Glutamatergic neuron (in vitro differentiated cells): ENCODE measurements at places on chromosomes 11 and 22.

DNA sequence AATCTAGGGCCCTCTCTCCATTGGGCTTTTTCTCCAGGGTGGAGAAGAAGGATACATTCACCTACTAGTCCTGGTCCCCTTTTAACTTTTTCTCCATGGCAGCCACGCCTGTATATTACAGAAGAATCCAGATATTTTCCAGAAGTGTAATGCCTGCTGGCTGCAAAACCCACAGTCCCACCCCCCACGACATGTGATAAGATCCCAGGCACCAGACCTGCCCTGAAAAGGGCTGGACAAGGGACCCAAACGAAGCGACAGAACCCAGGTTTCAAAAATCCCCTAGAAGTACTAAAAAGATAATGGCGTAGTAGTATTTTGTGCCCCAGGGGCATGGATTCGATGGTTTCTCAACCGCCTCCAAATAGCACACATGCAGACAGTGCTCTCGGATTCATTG is 2.8 kb downstream of the WT1 start:
- peaks cover 50% of the 10 kb centered on the region for H3K27me3 ChIP-seq
- H3K36me3 ChIP-seq, result no peaks in the 10 kb centered on the region
- H3K4me3 ChIP-seq, result no peak overlapping the region

GRCh38 chr11:37449146-37449545 is 851.1 kb upstream of the RAG2 start:
- H3K4me1 ChIP-seq, result no peaks in the 10 kb centered on the region
- no peak overlapping the region for H3K4me3 ChIP-seq
- no peaks in the 10 kb centered on the region for H3K36me3 ChIP-seq
- no peaks in the 10 kb centered on the region for H3K27me3 ChIP-seq

DNA sequence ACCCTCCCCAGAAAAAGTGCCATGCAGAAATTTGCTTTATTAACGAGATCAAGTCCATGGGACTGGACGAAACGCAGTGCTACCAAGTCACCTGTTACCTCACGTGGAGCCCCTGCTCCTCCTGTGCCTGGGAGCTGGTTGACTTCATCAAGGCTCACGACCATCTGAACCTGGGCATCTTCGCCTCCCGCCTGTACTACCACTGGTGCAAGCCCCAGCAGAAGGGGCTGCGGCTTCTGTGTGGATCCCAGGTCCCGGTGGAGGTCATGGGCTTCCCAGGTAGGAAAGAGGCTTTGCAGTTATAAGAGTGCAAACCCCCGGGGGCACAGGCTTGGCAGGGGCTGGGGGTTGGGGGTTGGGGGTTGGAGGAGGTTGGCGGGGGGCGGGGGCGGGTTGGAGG is 4.2 kb downstream of the APOBEC3H start:
- DNase-seq, result no peak
- no peaks in the 10 kb centered on the region for H3K36me3 ChIP-seq

- H3K4me3 ChIP-seq, result no peak overlapping the region
- no peak overlapping the region for H3K27ac ChIP-seq
- no peak for DNase-seq
- H3K36me3 ChIP-seq, result no peaks in the 10 kb centered on the region
- no peaks in the 10 kb centered on the region for H3K4me1 ChIP-seq
These were observed 9.7 kb downstream of the EHF start for GRCh38 chr11:34630544-34630943.

DNA sequence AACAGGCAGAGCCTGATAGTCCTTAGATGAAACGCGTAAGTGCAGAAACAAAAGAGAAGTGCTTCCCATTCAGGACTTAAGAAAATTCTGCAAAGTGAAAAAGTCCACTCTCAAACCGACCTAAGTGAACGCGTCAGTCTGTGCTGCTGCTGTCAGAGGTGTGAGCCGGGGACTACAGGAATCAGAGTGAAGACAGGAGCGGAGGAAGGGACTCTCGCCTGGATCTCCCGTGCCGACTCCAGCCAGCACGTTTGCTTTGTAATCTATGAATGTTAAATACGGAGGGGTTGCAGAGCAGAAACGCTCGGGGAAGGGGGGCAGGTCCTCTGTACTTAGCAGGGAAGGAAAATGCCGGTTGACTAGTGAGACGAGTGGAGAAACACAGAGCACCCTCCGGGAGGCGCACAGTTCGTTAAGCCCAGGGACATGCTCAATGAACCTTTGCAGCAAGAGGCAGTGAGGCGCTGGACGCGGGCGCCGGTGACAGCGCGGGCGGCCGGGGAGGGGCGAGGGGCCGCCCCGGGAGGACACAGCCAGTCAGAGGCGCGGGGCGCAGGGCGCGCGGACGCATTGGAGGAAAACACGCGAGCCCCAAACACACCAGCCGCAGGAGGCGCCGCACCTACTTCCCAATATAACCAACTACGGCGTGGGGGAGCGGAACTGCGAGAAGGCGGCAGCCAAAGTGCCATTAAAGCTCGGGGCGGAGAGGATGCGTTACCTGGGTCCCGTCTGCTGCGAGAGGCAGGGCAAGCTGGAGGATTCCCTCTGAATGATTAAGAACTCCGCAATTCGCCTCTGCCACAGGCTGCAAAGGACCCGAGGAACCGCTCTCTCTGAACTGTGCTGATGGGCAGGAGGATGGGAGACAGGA is at the start of gene CNTN5:
Gene CNTN5, plus strand, starts transcription at position 598 of the 874 bp plus-strand sequence.
- no peaks in the 10 kb centered on the region for H3K27me3 ChIP-seq
- no peak within 1 kb of the TSS for H3K27ac ChIP-seq
- no peaks in the 10 kb centered on the region for H3K4me1 ChIP-seq
- peak within 1 kb of the TSS; percentile 98 for H3K4me3 ChIP-seq
- DNase-seq, result peak; percentile 75

GRCh38 chr11:76683161-76684095 is 12.9 kb upstream of the LRRC32 start:
- no peaks in the 10 kb centered on the region for H3K36me3 ChIP-seq
- peaks cover 7% of the 10 kb centered on the region for H3K4me1 ChIP-seq
- no peak overlapping the region for H3K27ac ChIP-seq
- no peak for DNase-seq
- no peak overlapping the region for H3K4me3 ChIP-seq

DNA sequence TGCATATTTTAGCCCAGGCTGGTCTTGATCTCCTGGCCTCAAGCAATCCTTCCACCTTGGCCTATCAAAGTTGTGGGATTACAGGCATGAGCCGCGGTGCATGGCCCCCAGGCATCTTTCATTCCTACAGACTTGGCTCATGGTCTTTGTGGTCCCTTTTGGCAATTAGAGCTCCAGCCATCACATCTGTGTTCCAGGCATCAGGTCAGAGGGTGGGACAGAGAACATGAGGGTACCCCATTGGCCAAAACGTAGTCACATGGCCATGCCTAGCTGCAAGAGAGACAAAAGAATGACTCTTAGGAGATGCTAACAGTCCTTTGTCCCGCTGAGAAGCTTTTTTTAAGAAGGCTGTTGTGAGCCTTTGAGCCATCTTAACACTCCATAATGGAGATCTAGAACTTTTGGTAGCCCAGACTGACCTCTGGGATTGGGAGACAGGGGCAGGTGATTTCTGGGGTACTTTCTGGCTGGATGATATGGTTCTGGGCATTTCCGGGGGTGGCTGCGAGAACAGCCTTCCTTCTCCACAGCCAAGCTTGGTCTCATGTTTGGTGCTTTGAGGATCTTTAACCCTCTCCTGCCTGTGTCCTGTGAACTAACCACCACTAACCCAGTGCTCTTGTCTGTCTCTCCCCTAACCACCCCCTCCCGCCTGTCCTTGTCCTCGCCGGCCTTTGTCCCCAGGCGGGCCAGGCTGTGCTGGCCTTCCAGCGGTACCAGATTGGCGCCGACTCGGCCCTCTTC is 18.4 kb upstream of the TAB1 start:
- H3K4me1 ChIP-seq, result no peaks in the 10 kb centered on the region
- no peak for DNase-seq
- H3K36me3 ChIP-seq, result no peaks in the 10 kb centered on the region
- no peak overlapping the region for H3K27ac ChIP-seq
- peaks cover 12% of the 10 kb centered on the region for H3K27me3 ChIP-seq

- H3K4me1 ChIP-seq, result no peaks in the 10 kb centered on the region
- H3K27me3 ChIP-seq, result peaks cover 4% of the 10 kb centered on the region
- peaks cover 5% of the 10 kb centered on the region for H3K36me3 ChIP-seq
- DNase-seq, result no peak
These were observed 30.7 kb downstream of the SLC22A25 start for GRCh38 chr11:63212742-63213141.

DNA sequence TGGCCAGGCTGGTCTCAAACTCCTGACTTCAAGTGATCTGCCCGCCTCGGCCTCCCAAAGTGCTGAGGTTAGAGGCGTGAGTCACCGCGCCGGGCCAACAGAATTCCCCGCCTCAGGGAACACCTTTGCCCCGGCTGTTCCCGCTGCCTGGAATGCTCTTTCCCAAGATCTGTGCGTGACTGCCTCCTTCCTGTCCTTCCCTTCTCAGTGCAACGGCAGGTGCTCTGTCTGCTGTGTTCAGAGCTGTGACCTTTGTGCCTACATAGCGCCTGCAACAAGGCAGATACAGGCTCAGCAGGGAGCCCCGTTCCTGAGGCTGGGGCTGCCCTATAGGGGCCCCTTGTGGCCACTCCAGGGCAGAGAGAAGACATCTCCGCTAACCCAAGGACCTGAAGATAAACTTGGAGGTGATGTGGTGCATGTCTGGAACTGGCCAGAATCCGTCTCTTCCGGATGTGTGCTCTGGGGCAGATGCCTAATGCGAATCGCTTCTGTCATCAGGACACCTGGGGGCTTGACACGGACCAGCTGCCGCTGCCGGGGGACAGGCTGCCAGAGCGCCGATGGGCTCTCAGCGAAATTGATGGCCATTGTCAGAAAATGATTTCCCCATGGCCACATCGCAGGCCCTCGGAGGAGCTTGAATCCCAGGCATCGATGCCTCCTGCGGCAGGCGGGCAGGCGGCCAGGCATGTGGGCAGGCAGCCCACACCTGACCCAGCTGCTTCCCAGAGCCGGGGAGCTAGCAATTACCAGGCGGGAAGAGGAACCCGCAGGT is 43.5 kb upstream of the TCF20 start:
- peak overlapping the region; percentile 43 for H3K4me3 ChIP-seq
- H3K27ac ChIP-seq, result peak overlapping the region; percentile 14
- DNase-seq, result peak; percentile 67
- peaks cover 45% of the 10 kb centered on the region for H3K4me1 ChIP-seq

GRCh38 chr22:31155422-31155821 is 4.6 kb upstream of the RNF185 start:
- H3K4me1 ChIP-seq, result no peaks in the 10 kb centered on the region
- H3K4me3 ChIP-seq, result no peak overlapping the region
- peaks cover 8% of the 10 kb centered on the region for H3K27me3 ChIP-seq
- no peak for DNase-seq
- peak overlapping the region; percentile 8 for H3K27ac ChIP-seq
- H3K36me3 ChIP-seq, result peaks cover 4% of the 10 kb centered on the region

DNA sequence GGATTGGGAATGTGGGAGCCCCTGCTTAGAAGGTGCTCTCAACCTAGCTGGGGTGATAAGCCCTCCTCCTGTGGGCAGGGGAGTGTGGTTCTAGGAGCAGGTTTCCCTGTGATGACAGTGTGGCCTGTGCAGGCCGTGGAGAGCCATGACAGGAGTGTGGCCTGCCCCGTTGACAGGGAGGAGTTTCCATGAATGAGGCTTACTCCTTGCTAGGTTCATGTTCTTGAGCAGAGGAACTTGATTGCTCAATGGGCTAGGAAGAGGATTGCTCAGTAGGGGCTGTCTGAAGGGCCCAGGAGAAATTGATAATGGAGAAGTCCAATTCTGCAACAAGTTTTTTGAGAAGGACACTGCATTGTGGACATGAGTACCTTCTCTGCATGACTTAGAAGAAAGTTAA is 92.0 kb downstream of the PPP6R3 start:
- H3K27me3 ChIP-seq, result peaks cover 2% of the 10 kb centered on the region
- no peak for DNase-seq
- no peak overlapping the region for H3K4me3 ChIP-seq
- H3K27ac ChIP-seq, result no peak overlapping the region
- H3K4me1 ChIP-seq, result peaks cover 3% of the 10 kb centered on the region

DNA sequence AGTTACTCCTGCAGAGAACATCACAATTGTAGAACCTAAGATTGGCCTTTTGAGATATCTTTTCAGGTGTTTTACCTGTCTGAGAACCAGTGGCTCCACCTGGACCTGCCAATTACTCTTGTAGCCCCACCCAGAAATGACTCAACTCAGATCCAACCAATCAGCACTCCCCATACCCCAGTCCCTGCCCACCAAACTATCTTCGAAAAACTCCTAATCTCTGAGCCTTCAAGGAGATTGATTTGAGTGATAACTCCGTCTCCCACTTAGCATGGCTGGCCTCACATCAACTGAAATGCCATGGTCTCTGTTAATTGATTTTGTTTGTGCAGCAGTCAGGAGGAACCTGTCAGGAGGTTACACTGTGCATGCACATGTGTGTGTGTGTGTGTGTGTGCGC is 103.6 kb downstream of the MTNR1B start:
- H3K4me3 ChIP-seq, result no peak overlapping the region
- no peaks in the 10 kb centered on the region for H3K27me3 ChIP-seq
- no peak overlapping the region for H3K27ac ChIP-seq
- H3K4me1 ChIP-seq, result no peaks in the 10 kb centered on the region
- H3K36me3 ChIP-seq, result no peaks in the 10 kb centered on the region
- no peak for DNase-seq

- DNase-seq, result no peak
- H3K4me1 ChIP-seq, result peaks cover 10% of the 10 kb centered on the region
- H3K27ac ChIP-seq, result no peak overlapping the region
- H3K4me3 ChIP-seq, result peak overlapping the region; percentile 17
- peaks cover 5% of the 10 kb centered on the region for H3K27me3 ChIP-seq
These were observed 21.0 kb upstream of the MIEF1 start for GRCh38 chr22:39481054-39481453.

GRCh38 chr11:2898366-2899079 is 12.9 kb upstream of the CDKN1C start:
- DNase-seq, result no peak
- no peak overlapping the region for H3K4me3 ChIP-seq
- H3K4me1 ChIP-seq, result peaks cover 9% of the 10 kb centered on the region
- no peak overlapping the region for H3K27ac ChIP-seq
- H3K36me3 ChIP-seq, result peaks cover 3% of the 10 kb centered on the region
- H3K27me3 ChIP-seq, result peaks cover 15% of the 10 kb centered on the region

- DNase-seq, result no peak
- H3K36me3 ChIP-seq, result no peaks in the 10 kb centered on the region
- no peak overlapping the region for H3K27ac ChIP-seq
- H3K27me3 ChIP-seq, result peaks cover 3% of the 10 kb centered on the region
These were observed 2.8 kb upstream of the ROBO4 start for GRCh38 chr11:124900464-124900863.

- no peaks in the 10 kb centered on the region for H3K4me1 ChIP-seq
- peaks cover under 1% of the 10 kb centered on the region for H3K36me3 ChIP-seq
- H3K27me3 ChIP-seq, result peaks cover 1% of the 10 kb centered on the region
- DNase-seq, result no peak
- H3K4me3 ChIP-seq, result no peak overlapping the region
- H3K27ac ChIP-seq, result peak overlapping the region; percentile 42
These were observed 10.7 kb downstream of the DGCR8 start for GRCh38 chr22:20090730-20091240.
